IMR-90 (cell line): ENCODE measurements at places on chromosomes 16 and 17. TPM values are rescaled to one million over a fixed set of nuclear protein-coding genes. Genes with fewer than 3 reads are reported as not detected.
A peak's percentile ranks its signal among the peaks of the same experiment; 100 is the strongest.

DNA sequence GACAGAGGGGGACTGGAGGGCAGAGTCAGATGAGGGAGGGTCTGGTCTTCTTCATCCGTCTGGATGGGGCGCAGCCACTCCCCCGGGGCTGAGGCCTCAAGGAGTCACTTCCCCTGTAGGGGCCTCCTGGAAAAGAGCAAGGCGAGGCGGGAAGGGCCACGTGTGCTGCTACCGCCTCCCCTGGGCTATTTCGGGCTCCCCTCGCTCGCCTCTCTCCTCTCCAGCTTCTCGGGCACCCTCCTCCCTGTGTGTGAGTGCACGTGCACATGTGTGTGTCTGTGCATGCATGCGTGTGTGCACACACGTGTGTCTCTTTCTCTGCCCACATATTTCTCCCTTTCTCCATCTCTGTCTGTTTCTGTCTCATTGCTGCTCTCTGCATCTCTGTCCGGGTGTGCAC, 10.1 kb downstream of the GSG1L start:
- DNase-seq, result no peak

HSPB9 gene
- polyA plus RNA-seq, result not detected in 2 replicates

DNA sequence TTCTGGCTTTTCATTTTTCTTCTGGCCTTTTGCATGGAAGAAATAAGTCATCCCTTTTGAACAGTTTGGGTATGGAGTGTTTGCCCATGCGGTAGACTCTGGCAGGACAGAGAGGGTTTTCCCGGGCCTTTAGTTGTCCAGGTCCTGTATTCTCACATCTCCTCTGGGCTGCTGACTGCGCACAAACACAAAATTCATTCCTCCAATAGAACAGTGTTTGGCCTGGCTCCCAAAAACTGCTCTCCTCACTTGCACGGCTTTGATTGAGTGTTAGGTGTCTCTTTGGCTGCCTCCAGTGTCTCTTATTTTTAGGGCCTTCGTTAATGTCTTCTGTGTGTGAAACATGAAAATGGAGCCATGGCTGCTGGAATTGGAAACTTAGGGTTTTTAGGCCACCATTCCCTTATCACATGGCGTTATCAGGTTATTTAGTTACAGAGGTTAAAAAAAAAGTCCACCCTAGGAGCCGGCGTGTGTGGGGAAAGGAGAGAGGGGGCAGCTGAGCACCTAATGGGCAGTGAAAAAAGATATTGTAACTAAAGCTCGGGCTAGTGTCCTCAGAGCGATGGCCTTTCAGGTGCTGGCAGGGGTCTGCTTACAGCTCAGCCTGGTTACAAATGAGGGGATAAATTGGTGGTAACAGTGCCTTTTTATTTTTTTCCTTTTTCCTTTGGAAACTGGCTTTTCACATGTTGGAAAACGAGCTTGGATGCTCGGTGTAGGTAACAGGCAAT, 47.3 kb downstream of the PRKCA start:
- no peak for DNase-seq

GRCh38 chr17:10126276-10126615, 72.2 kb downstream of the GAS7 start:
- peak; percentile 15 for DNase-seq

CORO6 gene
- 7.6 and 7.8 TPM in 2 replicates for polyA plus RNA-seq

DNA sequence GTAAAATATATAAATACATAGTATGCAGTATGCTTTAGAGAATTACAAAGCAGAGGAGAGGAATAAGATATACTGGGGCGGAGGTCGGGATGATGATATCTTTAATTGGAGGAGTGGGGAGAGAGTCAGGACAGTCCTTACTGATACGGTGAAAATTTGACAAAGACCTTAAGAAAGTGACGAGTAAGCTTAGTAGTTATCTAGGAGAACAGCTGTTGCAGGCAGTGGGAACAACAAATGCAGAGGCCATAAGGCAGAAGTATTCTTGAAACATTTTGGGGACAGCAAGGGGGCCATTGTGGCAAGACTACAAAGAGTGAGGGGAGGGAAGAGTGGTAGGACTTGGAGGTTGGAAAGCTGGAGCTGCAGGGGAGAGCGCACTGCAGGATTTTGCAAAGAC, 22.3 kb upstream of the CDC6 start:
- no peak for DNase-seq

DNA sequence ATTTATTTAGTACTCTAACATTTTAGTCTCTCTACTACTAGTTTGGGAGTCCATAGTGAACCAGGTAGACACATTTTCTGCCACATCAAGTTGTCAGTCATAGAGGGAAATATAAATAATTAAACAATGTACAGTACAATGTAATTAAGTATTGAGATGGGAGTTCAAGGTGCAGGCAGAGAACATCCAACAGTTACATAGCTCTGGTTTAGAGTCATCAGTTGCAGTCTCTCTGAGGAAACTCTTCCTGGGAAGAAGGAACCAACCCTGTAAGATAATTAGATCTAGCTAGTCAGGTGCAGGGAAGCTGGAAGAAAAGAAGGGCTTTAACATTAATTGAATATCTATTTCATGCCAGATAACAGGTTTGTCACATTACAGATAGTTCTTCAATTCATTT, 457.9 kb upstream of the DYNLRB2 start:
- no peak for DNase-seq

FAAP100 gene
- polyA plus RNA-seq, result 24.8 and 27.5 TPM in 2 replicates

GRCh38 chr17:69539781-69540319, 125.4 kb downstream of the MAP2K6 start:
- peak; percentile 93 for DNase-seq

- no peak for DNase-seq
Observed at GRCh38 chr17:17924131-17924856, 47.9 kb downstream of the TOM1L2 start.

BEAN1 gene
- polyA plus RNA-seq, result not detected in 2 replicates

- DNase-seq, result no peak
Observed at GRCh38 chr16:17437981-17438380, 32.8 kb downstream of the XYLT1 start.

DNA sequence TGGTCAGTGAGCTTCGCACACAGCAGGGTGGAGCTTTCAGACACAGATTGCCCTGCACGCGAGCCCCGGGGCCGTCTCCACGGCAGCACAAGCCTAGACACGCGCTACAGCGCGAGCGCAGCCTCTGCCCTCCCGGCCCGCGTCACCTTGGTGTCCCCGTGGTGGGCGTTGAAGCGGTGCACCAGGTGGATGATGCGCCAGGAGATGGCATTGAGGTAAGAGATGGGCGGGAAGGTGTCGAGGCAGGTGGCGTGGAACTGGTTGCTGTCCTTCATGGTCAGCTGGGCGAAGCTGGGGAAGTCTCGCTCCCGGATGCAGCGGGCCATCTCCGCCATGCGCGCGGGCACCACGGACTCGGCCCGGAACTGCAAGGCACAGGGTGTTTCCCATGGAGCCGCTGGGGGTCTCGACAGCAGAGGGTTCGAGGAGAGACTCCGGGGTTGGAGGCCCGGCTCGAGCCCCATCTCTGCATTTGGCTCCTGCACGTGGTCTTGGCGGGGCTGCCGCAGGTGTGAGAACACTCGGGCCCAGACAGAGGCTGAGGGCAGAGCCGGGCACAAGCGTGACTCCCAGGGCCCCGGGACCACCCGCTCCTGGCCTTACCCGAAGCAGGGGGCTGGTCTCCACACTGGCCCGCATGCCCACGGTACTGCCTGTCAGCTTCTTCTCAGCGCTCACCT, 4.3 kb upstream of the CYBA start:
- no peak for DNase-seq

DNA sequence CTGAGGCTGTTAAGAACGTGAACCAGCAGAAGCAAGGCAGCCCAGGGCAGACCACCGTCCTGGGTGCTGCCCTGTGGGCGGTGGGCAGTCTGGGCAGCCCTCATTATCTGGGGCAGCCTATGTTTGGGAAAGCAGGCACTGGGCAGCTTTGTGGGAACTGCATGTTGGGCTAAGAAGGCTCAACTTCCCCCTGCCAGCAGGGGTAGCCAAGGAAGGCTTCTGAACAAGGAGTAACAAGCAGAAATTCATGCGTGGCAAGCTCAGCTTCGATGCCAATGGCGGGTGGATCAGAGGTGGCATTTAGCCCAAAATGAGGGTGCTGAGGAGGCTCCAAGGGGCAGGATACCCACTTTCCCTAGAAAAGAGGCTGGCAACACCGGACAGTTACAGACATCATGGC, 42.7 kb upstream of the METRNL start:
- no peak for DNase-seq

GRCh38 chr17:72719206-72719577, 373.3 kb downstream of the SLC39A11 start:
- no peak for DNase-seq

MIF4GD gene
- 6.9 and 7.7 TPM in 2 replicates for polyA plus RNA-seq

DNA sequence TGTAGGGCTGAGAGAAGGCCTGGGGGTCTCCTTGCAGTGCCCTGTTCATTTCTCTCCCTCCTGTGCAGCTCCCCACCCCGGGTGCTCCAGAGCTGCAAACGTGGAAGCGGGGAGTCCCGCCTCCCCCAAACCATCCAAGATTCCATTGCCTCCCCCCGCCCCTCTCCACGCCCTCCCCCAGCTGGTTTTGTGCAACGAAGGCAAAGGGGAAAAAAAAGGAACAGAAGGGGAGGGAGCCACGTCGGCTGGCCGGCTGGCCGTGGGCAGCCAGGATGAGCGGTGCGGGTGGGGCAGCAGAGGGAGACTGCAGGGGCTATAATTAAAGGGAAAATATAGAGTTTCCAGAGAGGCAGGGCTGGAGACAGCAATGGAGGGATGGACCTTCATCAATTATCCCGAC, 1.7 kb upstream of the COL1A1 start:
- DNase-seq, result peak; percentile 55

- DNase-seq, result no peak
Observed at GRCh38 chr17:58557981-58558380, 43.5 kb upstream of the MTMR4 start.

GRCh38 chr17:69773081-69773480, 301.9 kb upstream of the KCNJ16 start:
- peak; percentile 43 for DNase-seq

DPEP3 gene
- polyA plus RNA-seq, result not detected in 2 replicates

GRCh38 chr17:64158406-64158805, 28.5 kb upstream of the ERN1 start:
- DNase-seq, result no peak

- no peak for DNase-seq
Observed at GRCh38 chr17:48973806-48974205, 5.4 kb upstream of the GIP start.

TP53TG3 gene
- not detected in 2 replicates for polyA plus RNA-seq

DNA sequence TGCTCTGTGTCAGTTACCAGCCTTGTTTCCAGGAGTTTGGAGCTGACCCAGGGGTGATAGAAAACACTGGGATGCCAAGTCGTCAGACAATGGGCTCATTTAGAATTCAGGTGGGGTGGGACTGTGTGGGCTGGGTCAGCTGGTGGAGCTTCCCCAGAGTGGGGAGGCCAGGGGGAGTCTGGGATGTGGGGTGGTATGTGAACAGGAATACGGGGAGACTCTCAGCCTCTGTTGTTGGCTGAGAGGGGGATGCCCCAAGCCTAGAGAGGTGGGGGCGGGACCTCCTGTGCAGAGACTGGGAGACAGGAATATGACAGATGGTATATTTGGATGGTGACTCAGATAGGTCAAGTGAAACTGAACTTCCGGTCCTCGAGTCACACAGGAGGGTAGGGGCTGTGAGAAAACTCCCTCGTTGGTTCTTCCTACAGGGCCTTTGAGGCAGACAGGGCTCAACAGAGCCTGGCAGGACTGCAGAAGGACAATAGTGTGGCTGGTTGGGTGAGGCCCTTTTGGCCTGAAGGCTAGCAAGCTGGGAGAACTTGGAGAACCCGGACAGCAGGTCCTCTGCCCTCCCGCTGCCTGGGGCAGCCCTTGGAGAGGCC, 23.7 kb downstream of the CDH1 start:
- DNase-seq, result peak; percentile 13

- no peak for DNase-seq
Observed at GRCh38 chr16:81487301-81487720, 42.7 kb downstream of the CMIP start.

ITGB3 gene
- polyA plus RNA-seq, result 9.0 and 9.8 TPM in 2 replicates

DNA sequence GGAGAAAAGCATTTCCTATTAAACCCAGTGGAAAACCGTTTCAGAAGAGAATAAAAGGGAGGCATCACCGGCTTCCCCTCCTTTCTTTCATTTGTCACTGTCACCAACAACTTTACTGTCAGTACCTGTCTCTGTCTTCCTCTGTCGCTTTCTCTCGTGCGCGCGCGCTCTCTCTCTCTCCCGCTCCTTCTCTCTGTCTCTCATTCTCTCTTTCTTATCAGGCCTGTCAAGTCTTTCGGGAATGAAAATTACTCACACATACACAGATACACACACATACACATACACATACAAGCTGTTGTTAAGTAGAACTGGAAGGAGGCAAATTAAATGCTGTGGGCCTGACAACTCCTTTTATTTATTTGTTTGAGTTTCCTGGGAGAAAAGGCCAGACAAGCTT, 17.6 kb downstream of the MYOCD start:
- no peak for DNase-seq

- DNase-seq, result no peak
Observed at GRCh38 chr16:64948056-64948455, 173.8 kb downstream of the CDH11 start.

KRTAP4-9 gene
- 0.24 TPM in 2 replicates for polyA plus RNA-seq

DNA sequence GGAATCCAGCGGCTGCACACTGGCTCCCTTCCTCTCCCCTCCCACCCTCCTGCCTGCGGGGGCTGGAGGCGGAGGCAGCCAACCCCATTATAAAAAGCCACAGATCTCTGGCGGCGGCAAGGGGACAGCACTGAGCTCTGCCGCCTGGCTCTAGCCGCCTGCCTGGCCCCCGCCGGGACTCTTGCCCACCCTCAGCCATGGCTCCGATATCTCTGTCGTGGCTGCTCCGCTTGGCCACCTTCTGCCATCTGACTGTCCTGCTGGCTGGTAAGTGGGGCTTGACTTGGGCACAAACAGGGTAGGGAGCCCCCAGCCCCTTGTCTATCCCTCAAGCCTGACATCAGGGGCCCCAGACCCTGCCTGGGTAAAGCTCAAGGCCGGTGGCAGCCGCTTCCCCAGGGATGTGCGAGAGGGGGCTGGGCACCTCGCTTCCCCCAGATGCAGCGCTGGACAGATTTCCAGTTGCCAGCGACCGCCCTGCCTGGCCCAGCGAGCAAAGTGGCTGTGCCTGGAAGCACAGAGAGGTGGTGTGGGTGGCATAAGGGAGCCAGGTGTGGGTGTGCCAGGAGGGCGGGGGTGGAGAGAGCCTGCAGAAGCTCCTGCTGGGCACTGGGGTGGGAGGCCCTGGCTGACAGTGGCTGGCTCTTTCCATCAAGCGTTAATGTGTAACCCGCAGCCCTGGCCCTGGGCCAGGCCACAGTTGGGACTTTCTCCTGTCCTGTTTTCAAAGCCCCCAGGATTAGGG, at the start of gene CX3CL1:
Gene CX3CL1 (plus strand): TSS at position 119 of the 745 bp plus-strand sequence. CDS start 79 bp downstream, at position 198.
- DNase-seq, result peak; percentile 39
